Breast epithelium (tissue), 4 donors: ENCODE measurements at places on chromosomes 7 and 10.

DNA sequence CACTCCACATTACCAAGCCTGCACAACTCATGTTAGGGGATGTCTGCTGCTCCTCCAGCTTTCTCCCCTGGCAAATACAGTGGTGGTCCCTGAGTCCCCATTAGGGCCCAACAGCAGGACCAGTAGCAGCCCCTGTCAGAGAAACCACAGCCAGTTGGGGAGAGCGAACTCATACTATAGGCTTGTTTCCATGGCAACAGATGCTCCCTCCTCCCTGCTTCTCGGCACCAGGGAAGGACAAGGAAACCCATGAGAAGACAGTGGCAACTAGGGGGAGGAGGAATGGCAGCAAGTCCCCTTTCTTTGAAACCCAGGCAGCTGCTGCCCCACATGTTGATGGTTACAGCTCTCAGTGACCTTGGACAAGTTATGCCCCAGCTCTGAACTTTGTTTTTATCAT, 326.4 kb downstream of the KCNMA1 start:
- no peaks in the 10 kb centered on the region for H3K4me1 ChIP-seq
- H3K27ac ChIP-seq = no peak overlapping the region
- no peak for DNase-seq
- no peaks in the 10 kb centered on the region for H3K27me3 ChIP-seq

DNA sequence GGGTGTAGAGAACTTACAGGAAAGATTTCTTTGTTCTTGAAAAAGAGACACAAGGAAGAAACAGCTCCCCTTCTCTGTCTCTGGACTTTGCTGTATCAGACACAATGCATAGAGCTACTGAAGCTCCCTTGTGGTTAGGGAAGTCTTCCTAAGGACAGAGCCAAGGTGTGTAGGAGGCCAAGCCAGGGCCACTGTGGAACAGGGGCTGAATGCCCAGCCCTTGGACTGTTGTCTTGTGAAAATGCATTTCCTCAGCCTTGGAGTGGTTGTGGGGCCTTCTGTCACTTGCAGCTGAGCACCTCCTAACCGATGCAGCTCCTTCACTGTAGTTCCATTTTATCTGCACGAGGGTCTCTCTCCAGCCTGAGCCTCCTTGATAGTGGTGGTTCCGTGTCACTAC, 353.4 kb downstream of the CCSER2 start:
- H3K36me3 ChIP-seq = no peaks in the 10 kb centered on the region
- H3K4me3 ChIP-seq = no peak overlapping the region
- H3K27me3 ChIP-seq = no peaks in the 10 kb centered on the region

DNA sequence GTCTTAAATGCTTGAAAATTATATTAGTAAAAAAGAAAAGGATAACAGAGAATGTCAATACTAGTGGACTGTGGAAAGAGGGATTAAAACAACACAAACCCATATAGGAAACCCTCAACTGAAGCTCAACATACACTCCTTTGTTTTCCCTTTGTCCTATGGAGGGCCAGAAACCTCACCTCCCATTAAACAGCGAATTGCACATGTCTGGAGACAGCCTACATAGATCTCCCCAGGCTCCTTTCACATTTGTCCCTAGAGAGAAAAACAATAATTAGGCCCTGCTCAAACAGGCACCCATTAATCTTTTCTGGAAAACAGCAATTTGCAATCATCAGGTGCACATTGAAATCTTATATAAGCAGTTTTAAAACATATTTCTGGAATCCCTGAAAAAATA, 87.6 kb upstream of the SEMA3D start:
- no peak for DNase-seq
- H3K27me3 ChIP-seq = no peaks in the 10 kb centered on the region
- no peak overlapping the region for H3K27ac ChIP-seq
- H3K4me3 ChIP-seq = no peak overlapping the region

DNA sequence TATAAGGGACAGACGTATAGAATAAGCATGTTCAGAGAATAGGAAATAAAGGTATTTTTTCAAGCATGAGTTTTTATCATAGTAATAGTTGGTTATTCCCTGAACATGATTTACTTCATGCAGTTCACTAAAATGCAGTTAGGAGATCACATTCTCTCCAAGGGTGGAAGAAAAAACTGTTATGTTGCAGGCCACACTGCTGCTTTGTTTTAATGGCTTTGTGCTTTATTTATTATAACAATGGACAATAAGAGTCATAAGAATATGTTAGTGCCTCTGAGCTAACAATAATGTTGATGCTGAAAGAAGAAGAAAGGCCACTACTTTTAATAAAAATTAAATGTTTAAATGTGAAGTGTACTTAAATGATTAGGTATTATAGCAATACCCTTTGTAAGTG, 78.5 kb upstream of the GATAD1 start:
- no peak overlapping the region for H3K4me3 ChIP-seq
- no peak overlapping the region for H3K27ac ChIP-seq
- DNase-seq = no peak
- H3K36me3 ChIP-seq = no peaks in the 10 kb centered on the region
- H3K4me1 ChIP-seq = no peaks in the 10 kb centered on the region

DNA sequence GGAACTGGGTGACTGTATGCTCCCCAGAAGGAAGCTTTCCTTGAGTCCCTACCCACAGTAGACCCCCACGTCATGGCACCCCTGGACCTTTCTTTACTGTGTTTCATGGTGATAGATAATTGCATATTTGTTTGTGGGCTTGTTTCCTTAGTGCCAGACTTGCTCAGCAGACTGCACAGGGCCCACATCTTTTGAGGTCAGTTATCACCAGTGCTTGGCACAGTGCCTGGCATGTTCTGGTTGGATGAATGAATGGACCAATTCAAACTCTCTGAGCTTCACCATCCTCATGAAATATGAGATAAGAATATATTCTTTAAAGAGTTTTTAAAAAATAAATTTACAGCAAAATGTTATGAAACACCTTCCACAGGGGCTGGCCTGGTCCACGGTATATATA, 78.4 kb upstream of the EMX2 start:
- DNase-seq = no peak
- H3K4me1 ChIP-seq = no peaks in the 10 kb centered on the region

GRCh38 chr7:69189406-69189805, 408.9 kb upstream of the AUTS2 start:
- no peaks in the 10 kb centered on the region for H3K4me1 ChIP-seq
- DNase-seq = no peak
- no peaks in the 10 kb centered on the region for H3K27me3 ChIP-seq
- H3K27ac ChIP-seq = no peak overlapping the region

GRCh38 chr10:29576681-29577080, 58.1 kb downstream of the SVIL start:
- no peak overlapping the region for H3K4me3 ChIP-seq
- H3K27me3 ChIP-seq = no peaks in the 10 kb centered on the region
- no peaks in the 10 kb centered on the region for H3K36me3 ChIP-seq
- no peaks in the 10 kb centered on the region for H3K4me1 ChIP-seq

GRCh38 chr7:63092951-63093350, 905.7 kb upstream of the ZNF722 start:
- H3K27me3 ChIP-seq = no peaks in the 10 kb centered on the region
- no peak for DNase-seq
- no peaks in the 10 kb centered on the region for H3K4me1 ChIP-seq
